Mesenteric fat pad (tissue), 1 donor: ENCODE measurements at places on chromosomes 6 and 20.

GRCh38 chr20:49935746-49936152, 448 bp upstream of the RNF114 start:
- no peak for DNase-seq

GRCh38 chr6:102549221-102549874, 1155.8 kb downstream of the GRIK2 start:
- no peak for DNase-seq

GRCh38 chr6:125073071-125073470, 80.5 kb upstream of the TPD52L1 start:
- DNase-seq: no peak

DNA sequence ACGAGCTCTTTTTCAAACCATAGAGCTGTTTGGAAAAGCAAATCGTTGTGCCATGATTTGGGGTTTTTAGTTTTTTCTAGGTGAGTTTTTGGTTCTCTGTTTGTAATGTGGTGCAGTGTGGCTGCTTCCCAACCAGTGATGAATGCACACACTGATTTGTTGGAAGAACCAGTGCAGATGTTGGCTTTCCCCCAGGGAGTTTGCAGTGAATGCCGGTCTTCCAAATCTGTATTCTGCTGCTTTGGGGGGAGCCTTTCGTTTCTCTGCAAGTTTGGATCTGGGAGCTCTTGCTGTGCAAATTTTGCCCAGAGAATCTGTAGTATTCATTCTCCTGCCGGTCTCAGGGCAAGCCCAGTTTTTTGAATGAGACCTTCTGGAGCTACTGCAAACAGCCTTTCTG, 14.5 kb downstream of the HECA start:
- no peak for DNase-seq

DNA sequence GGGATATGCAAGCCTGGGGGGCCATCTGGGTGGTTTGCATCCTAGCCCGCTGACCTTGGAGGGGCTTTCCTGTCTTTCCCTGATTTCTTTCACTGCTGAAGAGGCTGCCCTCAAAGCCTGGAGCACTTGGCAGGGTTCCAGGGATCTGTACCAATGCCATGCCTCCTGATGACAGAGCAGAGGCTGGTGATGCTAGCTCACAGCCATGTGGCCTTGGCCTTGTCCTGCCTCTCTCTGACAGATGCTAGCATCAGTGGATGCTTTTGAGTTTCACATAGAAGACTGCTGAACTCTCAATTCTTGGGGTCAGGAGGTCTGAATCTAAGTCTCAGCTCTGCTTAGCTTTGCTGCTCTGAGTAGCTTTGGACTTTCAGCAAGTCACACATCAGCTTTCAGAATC, 21.9 kb upstream of the RREB1 start:
- no peak for DNase-seq

DNA sequence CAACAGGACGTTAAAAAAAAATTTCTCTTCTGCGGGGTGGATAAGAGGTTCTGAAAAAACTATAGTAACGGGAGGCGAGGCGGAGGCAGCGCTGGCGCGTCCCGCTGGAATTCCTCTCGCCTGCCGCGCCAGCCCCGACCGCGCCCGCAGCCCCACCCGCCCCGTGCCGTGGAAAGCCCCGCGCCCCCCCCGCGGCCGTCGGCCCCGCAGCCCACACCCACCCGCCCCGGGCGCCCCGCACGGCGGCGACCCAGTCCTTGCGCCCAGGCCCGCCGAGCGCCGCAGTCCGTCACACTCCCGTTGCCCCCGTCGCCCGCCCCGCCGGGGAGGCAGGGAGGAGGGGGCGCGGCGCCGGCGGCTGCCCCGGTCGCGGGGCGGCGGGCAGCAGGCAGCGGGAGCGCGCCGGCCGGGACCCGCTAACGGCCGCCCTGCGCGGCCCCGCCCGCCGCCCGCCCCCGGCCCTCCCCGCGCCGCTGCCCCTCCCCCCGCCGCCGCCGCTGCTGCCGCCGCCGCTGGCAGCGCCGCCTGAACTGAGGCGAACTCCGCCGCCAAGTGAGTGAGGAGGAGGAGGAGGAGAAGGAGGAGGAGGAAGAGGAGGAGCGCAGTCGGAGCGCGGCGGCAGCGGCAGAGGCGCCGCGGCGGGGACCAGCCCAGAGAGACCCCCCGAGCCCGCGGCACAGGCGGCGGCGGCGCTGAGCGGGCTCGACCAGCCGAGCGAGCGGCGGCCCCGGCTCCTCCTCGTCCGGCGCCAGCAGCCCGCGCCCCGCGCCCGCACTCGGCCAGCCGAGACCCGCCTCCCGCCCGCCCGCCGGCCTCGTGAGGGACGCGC, at the start of gene QKI:
Gene QKI, plus strand, starts transcription at position 602 of the 829 bp plus-strand sequence. CDS start 476 bp downstream, outside the sequence.
- DNase-seq: peak; percentile 93

DNA sequence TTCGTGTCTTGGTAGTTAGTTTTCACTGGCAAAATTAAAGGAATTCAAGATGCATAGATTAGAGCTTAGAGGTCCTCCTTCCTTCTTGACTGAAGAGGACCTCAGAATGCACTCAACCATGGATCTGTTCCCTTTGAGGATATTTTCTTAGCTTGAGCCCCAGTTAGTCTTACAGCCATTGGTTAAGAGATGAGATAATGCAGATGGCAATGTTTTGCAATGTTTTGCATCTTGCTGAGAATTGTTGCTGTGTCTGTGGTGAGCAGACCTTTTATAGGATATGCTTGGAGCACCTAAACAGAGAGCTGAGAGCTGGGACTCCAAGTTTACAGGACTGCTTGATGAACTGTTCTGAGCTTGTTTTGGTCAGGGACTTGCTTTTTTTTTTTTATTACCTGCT, 107.5 kb downstream of the TMEM170B start:
- no peak for DNase-seq

- no peak for DNase-seq
Observed at GRCh38 chr20:38859070-38859690, 53.7 kb downstream of the PPP1R16B start.

DNA sequence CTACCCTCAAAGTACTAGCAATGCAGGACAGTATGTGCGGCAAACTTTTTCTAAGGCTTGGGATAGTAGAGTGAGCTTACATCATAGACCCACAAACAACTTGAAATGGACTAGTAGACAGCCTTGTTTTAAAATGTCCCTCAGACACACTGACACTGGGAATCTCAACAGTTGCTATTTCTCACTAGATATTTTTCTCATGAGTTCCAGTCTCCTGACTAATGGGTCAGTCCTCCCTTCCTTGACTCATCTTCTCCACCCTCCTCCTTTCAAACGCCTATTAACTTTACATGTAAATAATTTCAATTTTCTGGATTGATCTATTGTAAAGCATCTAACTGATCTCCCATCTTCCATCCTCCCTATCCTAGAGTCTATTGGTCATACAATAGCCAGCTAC, 308.3 kb upstream of the PREP start:
- DNase-seq: no peak

DNA sequence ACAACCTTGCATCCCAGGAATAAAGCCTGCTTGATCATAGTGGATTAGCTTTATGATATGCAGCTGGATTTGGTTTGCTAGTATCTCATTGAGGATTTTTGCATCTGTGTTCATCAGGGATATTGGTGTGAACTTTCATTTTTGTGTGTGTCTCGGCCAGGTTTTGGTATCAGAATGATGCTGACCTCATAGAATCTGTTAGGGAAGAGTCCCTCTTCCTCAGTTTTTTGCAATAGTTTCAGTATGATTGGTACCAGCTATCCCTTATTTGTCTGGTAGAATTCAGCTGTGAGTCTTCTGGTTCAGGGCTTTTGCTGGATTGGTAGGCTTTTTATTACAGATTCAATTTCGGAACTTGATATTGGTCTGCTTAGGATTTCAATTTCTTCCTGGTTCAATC, 132.5 kb downstream of the ZFAND3 start:
- no peak for DNase-seq

- no peak for DNase-seq
Observed at GRCh38 chr20:22525069-22525820, 59.1 kb downstream of the FOXA2 start.

GRCh38 chr6:104484626-104485025, 375.1 kb downstream of the HACE1 start:
- no peak for DNase-seq

- DNase-seq: no peak
Observed at GRCh38 chr20:63173552-63174191, 42.3 kb downstream of the YTHDF1 start.

DNA sequence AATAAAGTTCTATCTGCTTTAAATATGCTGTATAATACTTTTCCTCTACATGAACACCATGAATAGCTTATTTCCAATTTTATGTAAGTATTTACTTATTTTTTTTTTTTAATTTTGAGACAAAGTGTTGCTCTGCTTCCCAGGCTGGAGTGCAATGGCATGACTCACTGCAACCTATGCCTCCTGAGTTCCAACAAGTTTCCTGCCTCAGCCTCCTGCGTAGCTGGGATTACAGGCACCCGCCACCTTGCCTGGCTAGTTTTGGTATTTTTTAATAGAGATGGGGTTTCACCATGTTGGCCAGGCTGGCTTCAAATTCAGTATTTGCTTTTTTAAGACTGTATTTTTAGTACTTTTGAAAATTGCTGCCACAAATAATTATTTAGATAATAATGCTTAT, 1365.9 kb downstream of the GRIK2 start:
- DNase-seq: no peak

DNA sequence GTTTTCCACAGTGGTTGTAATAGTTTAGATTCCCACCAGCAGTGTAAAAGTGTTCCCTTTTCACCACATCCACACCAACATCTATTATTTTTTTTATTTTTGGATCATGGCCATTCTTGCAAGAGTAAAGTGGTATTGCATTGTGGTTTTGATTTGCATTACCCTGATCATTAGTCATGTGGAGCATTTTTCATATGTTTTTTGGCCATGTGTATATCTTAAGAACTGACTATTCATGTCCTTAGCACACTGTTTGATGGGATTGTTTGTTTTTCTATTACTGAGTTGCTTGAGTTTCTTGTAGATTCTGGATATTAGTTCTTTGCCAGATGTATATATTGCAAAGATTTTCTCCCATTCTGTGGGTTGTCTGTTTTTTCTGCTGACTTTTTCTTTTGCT, 820.1 kb downstream of the TENT5A start:
- no peak for DNase-seq

GRCh38 chr6:105485456-105485855, 82.6 kb upstream of the PREP start:
- DNase-seq: no peak

DNA sequence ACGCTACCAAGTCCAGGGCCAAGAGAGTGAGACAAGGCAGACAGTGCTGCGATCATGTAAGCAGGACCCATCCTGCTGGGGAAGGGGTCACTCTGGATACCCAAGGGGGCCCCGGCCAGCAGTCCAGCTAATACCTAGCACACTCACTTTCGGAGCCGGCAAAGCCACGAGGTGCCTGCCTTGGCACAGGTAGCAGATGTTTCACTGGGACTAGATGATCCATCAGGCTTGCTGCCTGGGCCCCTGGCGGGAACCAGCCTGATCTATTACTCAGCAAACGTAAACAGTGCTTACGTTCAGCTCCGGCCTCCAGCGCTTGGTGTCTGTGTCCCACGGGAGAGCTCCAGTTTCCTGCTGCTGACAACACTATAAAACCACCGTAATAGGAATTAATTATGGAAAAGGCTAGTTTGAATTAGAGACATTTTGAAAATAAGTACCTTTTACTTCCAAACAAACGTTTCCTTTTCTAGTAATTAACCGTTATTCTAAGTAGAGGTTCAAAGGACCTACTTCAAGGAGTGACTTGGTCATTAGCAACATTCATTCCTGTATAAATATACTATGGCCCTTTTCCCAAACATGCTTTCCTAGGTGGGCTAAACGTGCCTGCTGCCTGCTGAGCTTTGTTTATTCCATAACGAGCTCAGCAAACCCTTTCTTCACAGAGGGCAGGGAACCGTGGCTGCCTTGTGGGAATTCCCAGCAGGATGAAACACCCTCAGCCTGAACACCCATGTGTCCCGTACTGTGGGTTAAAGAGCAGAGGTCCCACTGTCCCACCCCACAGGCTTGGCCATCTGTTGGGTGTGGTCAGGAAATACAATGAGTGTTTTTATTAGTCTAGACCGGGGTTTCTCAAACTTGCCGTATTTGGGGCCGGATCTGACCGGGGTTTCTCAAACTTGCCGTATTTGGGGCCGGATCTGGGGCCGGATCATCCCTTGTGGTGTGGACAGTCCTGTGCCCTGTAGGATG, 18.4 kb downstream of the SLC22A23 start:
- DNase-seq: peak; percentile 82
